IMR-90 (cell line): ENCODE measurements at places on chromosomes 3 and 15.
A peak's percentile ranks its signal among the peaks of the same experiment; 100 is the strongest.

- DNase-seq, result no peak
- H3K27me3 ChIP-seq, result no peaks in the 10 kb centered on the region; the same call in 1 of the 2 replicates
- no peak overlapping the region for H3K4me3 ChIP-seq
- H3K27ac ChIP-seq, result no peak overlapping the region
These were observed 85.1 kb downstream of the RYR3 start for GRCh38 chr15:33395846-33396245.

DNA sequence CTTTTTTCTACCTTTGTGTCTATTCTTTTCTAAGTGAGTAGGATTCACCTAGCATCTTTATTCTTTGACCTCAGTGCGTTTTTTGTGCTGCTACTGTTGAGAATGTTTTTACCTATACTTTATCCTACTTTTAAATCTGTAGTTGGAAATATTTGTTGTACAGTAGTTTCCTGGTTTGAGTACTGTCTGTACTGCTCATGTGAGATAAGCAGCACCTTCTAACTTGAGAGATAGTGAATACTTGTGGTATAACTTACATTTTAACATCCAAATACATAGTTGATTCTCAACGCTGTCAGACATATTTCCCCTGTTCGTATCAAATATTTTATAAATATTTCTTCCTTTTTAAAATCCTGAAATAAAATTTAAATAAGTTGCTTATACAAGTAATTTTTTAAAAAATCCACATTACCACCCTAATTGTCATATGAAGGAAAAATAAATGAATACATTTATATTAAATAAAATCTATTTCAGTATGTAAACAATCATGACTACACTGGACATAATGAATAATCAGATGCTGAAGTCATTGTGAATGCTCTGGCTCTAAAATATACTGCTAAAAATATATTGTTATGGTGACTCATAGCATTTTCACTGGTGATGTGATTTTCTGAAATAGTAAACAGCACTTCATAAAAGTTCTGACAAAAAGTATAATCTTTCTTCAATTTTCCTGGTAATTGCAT, 17.4 kb downstream of the ATP11B start:
- no peak overlapping the region for H3K27ac ChIP-seq
- H3K4me3 ChIP-seq, result no peak overlapping the region
- no peaks in the 10 kb centered on the region for H3K36me3 ChIP-seq
- DNase-seq, result peak; percentile 58
- H3K27me3 ChIP-seq, result no peaks in the 10 kb centered on the region

DNA sequence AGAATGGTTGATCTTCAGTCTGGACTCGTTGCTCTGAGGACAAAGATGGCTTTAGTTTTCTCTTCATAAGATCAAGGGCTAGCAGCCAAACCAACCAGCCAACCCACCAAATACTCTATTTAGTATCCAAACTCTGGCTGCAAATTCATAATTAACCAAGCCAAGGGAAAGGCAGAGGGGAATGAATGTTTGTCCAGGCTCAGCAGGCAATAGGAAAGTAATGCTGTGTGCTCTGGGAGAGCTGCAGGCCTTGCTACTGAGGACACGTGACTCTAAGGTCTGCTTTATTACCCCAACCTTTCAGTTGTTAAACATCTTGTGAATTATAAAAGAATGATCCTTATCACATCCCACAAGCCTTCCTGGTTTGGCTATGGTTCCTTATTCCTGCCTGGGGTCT, 52.3 kb upstream of the GALNT15 start:
- no peak overlapping the region for H3K4me3 ChIP-seq
- H3K4me1 ChIP-seq, result peaks cover 26% of the 10 kb centered on the region
- no peak for DNase-seq
- H3K36me3 ChIP-seq, result no peaks in the 10 kb centered on the region
- peak overlapping the region; percentile 48 for H3K27ac ChIP-seq
- H3K27me3 ChIP-seq, result no peaks in the 10 kb centered on the region

GRCh38 chr3:132659365-132660051, at the start of gene ACAD11:
Gene ACAD11 (minus strand): TSS chr3:132659809. CDS start chr3:132659751, 58 bp downstream.
- peak within 1 kb of the TSS; percentile 84 for H3K4me3 ChIP-seq
- no peaks in the 10 kb centered on the region for H3K36me3 ChIP-seq
- H3K27me3 ChIP-seq, result no peaks in the 10 kb centered on the region
- peak; percentile 68 for DNase-seq
- H3K27ac ChIP-seq, result peak within 1 kb of the TSS; percentile 92
- peaks cover under 1% of the 10 kb centered on the region; the same call in 1 of the 2 replicates for H3K4me1 ChIP-seq

GRCh38 chr15:71713191-71713809, 97.1 kb upstream of the NR2E3 start:
- no peaks in the 10 kb centered on the region for H3K27me3 ChIP-seq
- peaks cover 18% of the 10 kb centered on the region for H3K4me1 ChIP-seq
- no peak overlapping the region for H3K27ac ChIP-seq
- DNase-seq, result no peak
- no peaks in the 10 kb centered on the region for H3K36me3 ChIP-seq

DNA sequence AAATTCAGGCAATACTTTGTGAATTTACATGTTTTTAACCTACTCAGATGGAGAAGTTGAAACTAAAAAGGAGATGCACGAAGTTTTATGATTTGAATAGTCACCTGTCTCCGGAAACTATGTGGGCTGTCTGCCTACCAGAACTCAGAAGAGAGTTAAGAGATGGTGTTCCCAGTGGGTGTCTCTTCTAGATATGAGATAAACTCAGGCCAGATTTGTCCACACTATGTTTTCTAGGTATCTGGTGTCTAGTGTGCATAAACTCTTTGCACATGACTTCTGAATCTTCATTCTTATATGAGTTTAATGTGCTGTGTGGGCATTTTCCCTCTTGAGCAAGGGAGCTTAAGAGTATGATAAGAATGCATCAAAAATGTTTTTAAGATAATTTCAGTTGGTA, 222.8 kb downstream of the FOXP1 start:
- no peak for DNase-seq
- H3K27ac ChIP-seq, result no peak overlapping the region
- no peaks in the 10 kb centered on the region for H3K4me1 ChIP-seq
- no peaks in the 10 kb centered on the region for H3K36me3 ChIP-seq
- no peak overlapping the region for H3K4me3 ChIP-seq

GRCh38 chr3:44080474-44081072, 161.1 kb upstream of the TOPAZ1 start:
- no peak for DNase-seq
- H3K4me3 ChIP-seq, result no peak overlapping the region
- H3K36me3 ChIP-seq, result no peaks in the 10 kb centered on the region
- H3K4me1 ChIP-seq, result no peaks in the 10 kb centered on the region

GRCh38 chr15:60091157-60091556, 87.0 kb downstream of the FOXB1 start:
- H3K4me1 ChIP-seq, result peaks cover 2% of the 10 kb centered on the region; the same call in 1 of the 2 replicates
- H3K27ac ChIP-seq, result no peak overlapping the region
- H3K36me3 ChIP-seq, result no peaks in the 10 kb centered on the region

DNA sequence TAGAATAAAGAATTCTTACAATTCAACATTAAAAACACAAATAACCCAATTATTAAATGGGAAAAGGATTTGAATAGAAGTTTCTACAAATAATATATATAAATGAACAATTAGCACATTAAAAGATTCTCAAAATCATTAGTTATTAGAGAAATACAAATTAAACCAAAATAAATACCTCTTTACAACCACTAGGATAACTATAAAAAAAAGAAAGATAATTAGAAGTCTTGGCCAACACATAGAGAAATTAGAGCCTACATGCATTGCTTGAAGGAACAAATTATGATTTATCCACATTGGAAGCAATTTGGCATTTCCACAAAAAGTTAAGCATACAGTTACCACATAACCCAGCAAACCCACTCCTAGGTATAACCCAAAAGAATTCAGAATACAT, 502.3 kb upstream of the UBE2E2 start:
- no peaks in the 10 kb centered on the region for H3K36me3 ChIP-seq
- DNase-seq, result no peak
- no peak overlapping the region for H3K4me3 ChIP-seq
- H3K4me1 ChIP-seq, result no peaks in the 10 kb centered on the region
- H3K27ac ChIP-seq, result no peak overlapping the region

GRCh38 chr15:31296646-31297574, 29.7 kb upstream of the KLF13 start:
- no peaks in the 10 kb centered on the region; the same call in 1 of the 2 replicates for H3K4me1 ChIP-seq
- H3K27ac ChIP-seq, result no peak overlapping the region
- no peak overlapping the region for H3K4me3 ChIP-seq
- H3K36me3 ChIP-seq, result no peaks in the 10 kb centered on the region
- H3K27me3 ChIP-seq, result peaks cover 26% of the 10 kb centered on the region

GRCh38 chr3:83011481-83011880, 1250.0 kb upstream of the GBE1 start:
- no peak overlapping the region for H3K4me3 ChIP-seq
- no peaks in the 10 kb centered on the region for H3K36me3 ChIP-seq
- no peak overlapping the region for H3K27ac ChIP-seq

GRCh38 chr3:135057996-135058395, 262.9 kb downstream of the EPHB1 start:
- H3K4me3 ChIP-seq, result no peak overlapping the region
- no peaks in the 10 kb centered on the region for H3K36me3 ChIP-seq
- no peak for DNase-seq
- H3K27me3 ChIP-seq, result no peaks in the 10 kb centered on the region
- no peaks in the 10 kb centered on the region for H3K4me1 ChIP-seq

DNA sequence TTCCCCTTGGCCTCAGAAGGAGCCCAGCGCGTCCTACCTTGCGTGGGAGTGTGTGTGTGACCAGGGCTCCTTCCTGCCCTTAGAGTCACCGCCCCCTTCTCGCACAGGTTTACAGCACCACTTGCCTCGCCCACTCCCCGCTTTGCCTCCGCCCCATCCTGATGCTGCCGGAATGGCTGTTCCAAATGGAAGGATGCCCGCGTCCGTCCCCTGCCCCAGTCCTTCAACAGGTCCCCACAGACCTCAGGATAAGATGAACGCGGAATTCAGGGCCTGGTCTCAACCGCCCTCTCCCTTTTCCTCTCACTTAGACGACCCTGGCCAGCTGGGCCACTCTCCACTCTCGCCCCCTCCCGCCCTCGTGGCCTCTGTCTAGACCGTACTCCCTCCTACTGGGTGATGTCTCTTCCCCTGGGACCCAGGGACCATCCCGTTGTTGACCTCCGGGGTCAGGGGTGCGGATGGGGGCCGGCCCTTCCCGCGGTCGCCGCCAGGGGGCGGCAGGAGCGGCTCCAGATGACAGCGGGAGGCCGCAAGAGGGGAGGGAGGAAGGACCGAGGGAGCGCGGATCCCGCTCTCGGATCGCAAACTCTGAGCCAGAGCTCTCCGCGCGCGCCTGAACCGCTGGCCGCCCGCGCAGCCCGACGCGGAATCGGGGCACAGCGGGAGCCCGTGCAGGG, at the start of gene THSD4:
THSD4 (plus strand) TSS at position 585 of the 680 bp plus-strand sequence.
- H3K4me1 ChIP-seq, result peaks cover 19% of the 10 kb centered on the region
- H3K4me3 ChIP-seq, result peak within 1 kb of the TSS; percentile 96
- no peaks in the 10 kb centered on the region for H3K27me3 ChIP-seq
- peaks cover 3% of the 10 kb centered on the region; the same call in 1 of the 2 replicates for H3K36me3 ChIP-seq
- H3K27ac ChIP-seq, result peak within 1 kb of the TSS; percentile 92

- no peaks in the 10 kb centered on the region for H3K4me1 ChIP-seq
- no peak overlapping the region for H3K27ac ChIP-seq
- H3K27me3 ChIP-seq, result peaks cover 21% of the 10 kb centered on the region
- H3K36me3 ChIP-seq, result no peaks in the 10 kb centered on the region
These were observed 32.1 kb upstream of the IQSEC1 start for GRCh38 chr3:13105181-13105895.

GRCh38 chr15:70266412-70267121, 168.8 kb upstream of the TLE3 start:
- no peak overlapping the region for H3K4me3 ChIP-seq
- DNase-seq, result no peak
- peaks cover 5% of the 10 kb centered on the region; the same call in 1 of the 2 replicates for H3K4me1 ChIP-seq
- no peaks in the 10 kb centered on the region for H3K36me3 ChIP-seq
- no peak overlapping the region for H3K27ac ChIP-seq

DNA sequence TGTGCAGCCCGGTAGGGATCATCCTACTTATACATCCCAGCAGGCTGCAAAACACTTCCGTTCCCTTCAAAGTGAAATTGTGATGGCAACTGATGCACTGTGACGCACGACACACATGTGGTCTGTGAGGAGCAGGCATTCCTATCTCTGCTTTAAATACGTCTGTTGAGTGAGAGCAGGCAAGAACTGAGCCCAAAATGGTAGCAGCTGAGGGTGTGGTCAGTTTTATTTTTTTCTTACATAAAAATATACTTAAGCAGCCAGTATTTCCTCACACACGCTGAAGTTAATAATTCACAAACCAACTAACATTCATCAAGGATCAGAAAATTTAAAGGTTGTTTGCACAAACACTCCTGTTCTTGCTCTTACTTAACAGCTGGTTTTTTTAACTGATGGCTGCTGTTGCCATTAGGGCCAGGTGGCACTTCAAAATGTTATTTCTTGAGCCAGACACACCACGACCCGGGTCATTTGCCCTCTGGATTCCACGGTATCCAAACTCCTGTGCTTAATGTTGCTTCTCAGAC, 23.9 kb downstream of the LRIG1 start:
- H3K36me3 ChIP-seq, result no peaks in the 10 kb centered on the region
- no peak overlapping the region for H3K27ac ChIP-seq
- H3K4me3 ChIP-seq, result no peak overlapping the region
- H3K4me1 ChIP-seq, result peaks cover 21% of the 10 kb centered on the region
- no peaks in the 10 kb centered on the region for H3K27me3 ChIP-seq
- DNase-seq, result no peak

GRCh38 chr3:40055361-40055760, 246.0 kb downstream of the MYRIP start:
- no peaks in the 10 kb centered on the region for H3K36me3 ChIP-seq
- H3K27me3 ChIP-seq, result no peaks in the 10 kb centered on the region
- no peaks in the 10 kb centered on the region for H3K4me1 ChIP-seq
- no peak for DNase-seq
- no peak overlapping the region for H3K27ac ChIP-seq

GRCh38 chr3:54660714-54661132, 267.1 kb downstream of the LRTM1 start:
- H3K4me1 ChIP-seq, result no peaks in the 10 kb centered on the region
- no peak for DNase-seq
- H3K27ac ChIP-seq, result no peak overlapping the region
- H3K4me3 ChIP-seq, result no peak overlapping the region
- no peaks in the 10 kb centered on the region for H3K36me3 ChIP-seq

GRCh38 chr3:76582632-76583378, 457.1 kb upstream of the ROBO2 start:
- H3K4me1 ChIP-seq, result no peaks in the 10 kb centered on the region
- H3K36me3 ChIP-seq, result no peaks in the 10 kb centered on the region
- H3K4me3 ChIP-seq, result no peak overlapping the region
- H3K27me3 ChIP-seq, result no peaks in the 10 kb centered on the region

GRCh38 chr15:44193651-44194322, 1.3 kb downstream of the FRMD5 start:
- no peaks in the 10 kb centered on the region for H3K36me3 ChIP-seq
- no peaks in the 10 kb centered on the region for H3K27me3 ChIP-seq
- no peaks in the 10 kb centered on the region; the same call in 1 of the 2 replicates for H3K4me1 ChIP-seq
- H3K27ac ChIP-seq, result 0 out of 2 replicates have a peak overlapping the region, but pooled peaks have one; percentile 20

DNA sequence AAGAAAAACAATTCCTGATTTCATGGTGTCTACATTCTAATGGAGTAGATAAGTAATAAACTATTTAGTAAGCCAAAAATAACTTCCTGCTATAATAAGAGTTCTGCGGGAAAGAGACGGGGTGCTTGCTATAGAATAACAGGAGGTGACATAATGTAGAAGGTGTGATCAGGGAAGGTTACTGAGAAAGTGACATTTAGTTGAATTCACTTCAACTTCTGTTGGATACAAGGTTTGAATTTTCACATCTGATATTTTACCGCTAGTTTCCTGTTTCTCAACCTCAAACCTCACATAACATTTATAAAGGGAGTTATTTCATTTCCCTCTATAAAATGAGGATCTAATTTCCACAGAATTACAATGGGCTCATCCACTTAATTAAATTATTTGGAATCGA, 102.3 kb upstream of the GBE1 start:
- H3K36me3 ChIP-seq, result no peaks in the 10 kb centered on the region
- H3K27ac ChIP-seq, result no peak overlapping the region
- H3K4me1 ChIP-seq, result no peaks in the 10 kb centered on the region
- DNase-seq, result no peak
- H3K27me3 ChIP-seq, result no peaks in the 10 kb centered on the region; the same call in 1 of the 2 replicates
